ENCODE measurements at places on chromosomes 11 and 22. TPM values are rescaled to one million over a fixed set of nuclear protein-coding genes. Genes with fewer than 3 reads are reported as not detected.

The ENTHD1 gene
- not detected for total RNA-seq

The LINC01488 gene
- 0.22 TPM for total RNA-seq

The DEFB131B gene
- total RNA-seq = not detected

The CYP2D6 gene
- total RNA-seq = not detected

The SERPIND1 gene
- 0.08 TPM for total RNA-seq

The SPDYC gene
- not detected for total RNA-seq

The RAB36 gene
- 0.35 TPM for total RNA-seq

- DNase-seq = no peak
Measured at GRCh38 chr11:127461241-127462064, 460.9 kb upstream of the KIRREL3 start.

DNA sequence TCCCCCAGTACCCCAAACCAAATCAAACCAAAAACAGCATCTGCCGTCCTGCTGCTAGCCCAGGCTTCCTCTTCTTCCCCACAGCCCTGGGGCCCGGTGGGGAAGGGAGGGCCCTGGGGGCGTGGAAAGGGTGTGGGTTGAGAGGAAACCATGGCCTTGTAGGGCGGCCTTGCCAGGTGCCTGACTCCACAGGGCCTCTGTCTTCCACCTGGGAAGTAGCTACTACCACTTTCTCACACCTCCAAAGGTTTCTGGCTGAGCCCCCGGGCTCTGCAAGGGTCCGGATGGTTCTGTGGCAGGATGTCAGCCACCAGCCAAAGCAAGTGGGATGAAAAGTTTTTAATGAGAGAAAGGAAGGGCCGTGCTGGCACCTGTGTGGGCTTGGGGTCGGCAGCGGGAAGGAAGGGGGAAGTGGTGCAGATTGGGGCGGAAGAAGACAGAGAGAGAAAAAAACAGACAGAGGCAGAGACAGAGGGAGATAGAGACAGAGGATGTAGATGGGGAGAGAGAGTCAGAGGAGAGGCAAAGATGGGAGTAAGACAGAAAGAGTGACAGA is 10.5 kb downstream of the TPST2 start:
- DNase-seq = no peak

- peak; percentile 3 for DNase-seq
Measured at GRCh38 chr22:30867746-30868662, 100.6 kb downstream of the MORC2 start.

GRCh38 chr22:19991645-19992451 is 24.8 kb downstream of the ARVCF start:
- peak; percentile 64 for DNase-seq

GRCh38 chr11:95708681-95709080 is 80.9 kb downstream of the FAM76B start:
- DNase-seq = no peak

DNA sequence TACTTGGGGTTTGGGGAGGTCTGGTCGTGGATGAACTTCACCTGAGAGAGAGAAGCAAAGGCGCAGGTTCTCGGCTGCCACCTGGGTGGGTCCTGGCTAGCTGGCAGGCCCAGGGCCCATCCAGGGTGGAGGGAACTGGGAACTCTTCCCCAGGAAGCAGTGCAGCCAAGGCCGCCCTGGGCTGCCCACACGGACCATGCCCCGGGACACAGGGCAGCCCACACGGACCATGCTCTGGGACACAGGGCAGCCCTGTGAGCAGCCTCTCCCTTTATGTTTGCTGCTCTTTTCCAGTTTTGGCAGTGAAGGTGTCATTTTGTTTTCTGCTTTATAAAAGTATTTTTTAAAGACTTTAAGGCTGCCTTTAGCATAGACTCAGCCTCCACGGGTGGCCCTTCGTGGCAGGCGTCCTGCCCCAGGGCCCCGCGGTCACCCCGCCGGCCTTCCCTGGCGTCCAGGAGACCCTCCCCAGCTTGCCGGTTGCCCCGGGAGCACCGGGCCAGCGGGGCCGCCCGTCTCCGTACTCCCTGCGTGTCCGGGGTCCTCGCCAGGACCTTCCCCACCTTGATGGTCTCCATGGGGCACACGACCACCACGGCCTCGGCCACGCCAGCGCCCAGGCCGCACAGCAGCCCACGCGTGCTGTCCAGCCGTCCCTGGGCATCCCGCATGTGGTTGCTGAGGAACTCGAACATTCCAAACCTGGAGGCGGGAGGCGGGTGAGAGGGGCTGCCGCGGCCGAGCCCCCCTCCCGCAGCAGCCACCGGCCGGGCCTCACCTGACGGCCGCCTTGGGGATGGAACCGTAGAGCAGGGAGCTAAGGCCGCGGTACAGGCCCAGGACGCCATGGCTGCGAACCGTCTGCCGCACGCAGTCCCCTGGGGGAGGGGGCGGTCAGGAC is 1.1 kb downstream of the SLC25A1 start:
- DNase-seq = no peak

GRCh38 chr11:62974848-62975522 is 9.8 kb downstream of the SLC22A6 start:
- DNase-seq = peak; percentile 72

DNA sequence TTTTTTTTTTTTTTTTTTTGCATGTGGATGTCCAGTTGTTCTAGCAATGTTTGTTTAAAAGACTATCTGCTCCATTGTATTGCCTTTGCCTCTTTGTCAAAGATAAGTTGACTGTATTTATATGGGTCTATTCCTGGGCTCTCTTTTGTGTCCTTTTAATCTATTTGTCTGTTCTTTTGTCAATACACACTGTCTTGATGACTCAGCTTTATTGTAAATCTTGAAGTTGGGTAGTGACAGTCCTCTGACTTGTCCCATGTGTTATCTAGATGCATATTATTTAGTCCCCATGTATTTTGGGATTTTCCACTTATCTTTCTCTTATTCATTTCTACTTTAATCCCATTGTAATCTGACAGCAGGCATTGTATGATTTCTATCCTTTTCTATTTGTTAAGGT is 3.3 kb downstream of the CCDC81 start:
- DNase-seq = no peak

DNA sequence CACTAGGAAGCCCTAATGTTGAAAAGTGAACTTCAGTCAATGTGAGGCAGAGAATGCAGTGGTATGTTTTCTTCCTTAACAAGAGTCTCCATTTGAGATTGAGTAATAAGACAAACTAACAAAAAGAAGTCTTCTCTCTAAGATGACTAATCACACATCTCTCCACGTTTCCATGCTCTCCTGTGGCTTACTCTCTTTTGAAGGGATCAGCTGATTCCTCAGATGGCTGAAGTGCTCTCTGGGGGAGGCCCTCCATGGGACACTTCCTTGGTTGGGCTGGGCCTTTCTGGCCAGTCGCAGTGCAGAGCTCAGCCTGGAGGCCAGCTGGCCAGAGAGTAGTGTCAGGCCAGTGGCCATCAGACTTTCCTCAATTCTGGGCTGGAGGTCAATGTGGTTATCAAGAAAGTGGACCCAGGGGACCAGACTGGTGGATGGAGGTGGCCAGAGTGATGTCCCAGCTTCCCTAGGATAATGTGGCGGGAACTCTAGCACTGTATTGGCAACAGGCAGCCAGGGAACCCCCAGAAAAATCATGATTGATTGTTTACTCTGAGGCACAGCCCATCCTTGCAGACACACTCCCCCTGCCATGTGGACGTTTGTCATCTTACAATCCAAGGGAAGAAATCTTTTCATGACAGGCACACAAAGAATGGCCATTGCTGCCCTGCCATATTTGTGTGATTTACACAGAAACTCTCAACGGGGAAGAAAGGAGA is 14.5 kb downstream of the CSRP3 start:
- DNase-seq = no peak
